SHP77 treated with DMSO at 0.1 percent for 48 hours (cell line): ENCODE measurements at places on chromosomes 16 and 17.
A peak's percentile ranks its signal among the peaks of the same experiment; 100 is the strongest.

DNA sequence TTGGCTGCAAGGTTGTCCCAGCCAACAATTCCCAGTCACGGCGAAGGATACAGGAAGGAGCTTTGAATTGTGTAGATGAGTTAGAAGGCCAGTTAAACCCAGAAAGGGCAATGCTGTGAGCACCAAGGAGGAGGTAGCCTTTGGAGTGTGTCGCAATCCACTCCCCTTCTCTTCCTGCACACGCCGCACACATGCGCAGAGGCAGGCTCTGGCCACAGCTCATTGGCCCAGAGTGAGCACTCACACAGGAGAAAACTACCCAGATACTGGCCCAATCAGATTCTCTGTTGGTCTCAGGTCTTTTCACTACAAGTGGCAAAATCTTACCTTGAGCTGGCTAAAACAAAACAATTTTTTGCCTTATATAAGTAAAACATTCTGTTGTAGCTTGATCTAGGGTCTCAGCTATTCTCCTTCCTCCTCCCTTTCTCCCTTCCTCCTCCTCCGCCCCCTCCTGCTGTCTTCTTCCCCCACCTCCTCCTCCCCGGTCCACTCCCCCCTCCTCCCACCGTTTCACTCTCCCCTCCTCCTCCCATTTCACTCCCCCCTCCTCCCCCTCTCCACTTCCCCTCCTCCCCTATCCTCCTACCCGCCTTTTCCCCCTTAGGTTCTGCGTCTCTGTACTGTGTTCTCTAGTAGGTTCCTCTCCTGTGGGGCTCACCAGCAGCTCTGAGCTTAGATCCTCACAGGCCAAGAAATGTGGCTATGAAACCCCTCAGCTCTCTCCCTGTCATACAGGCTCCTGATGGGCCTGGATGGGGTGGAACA, 344.9 kb downstream of the CPPED1 start:
- DNase-seq, result no peak

GRCh38 chr16:72850853-72851252, 197.1 kb downstream of the ZFHX3 start:
- no peak for DNase-seq

GRCh38 chr16:86883583-86884389, 305.4 kb downstream of the FOXL1 start:
- DNase-seq, result no peak

DNA sequence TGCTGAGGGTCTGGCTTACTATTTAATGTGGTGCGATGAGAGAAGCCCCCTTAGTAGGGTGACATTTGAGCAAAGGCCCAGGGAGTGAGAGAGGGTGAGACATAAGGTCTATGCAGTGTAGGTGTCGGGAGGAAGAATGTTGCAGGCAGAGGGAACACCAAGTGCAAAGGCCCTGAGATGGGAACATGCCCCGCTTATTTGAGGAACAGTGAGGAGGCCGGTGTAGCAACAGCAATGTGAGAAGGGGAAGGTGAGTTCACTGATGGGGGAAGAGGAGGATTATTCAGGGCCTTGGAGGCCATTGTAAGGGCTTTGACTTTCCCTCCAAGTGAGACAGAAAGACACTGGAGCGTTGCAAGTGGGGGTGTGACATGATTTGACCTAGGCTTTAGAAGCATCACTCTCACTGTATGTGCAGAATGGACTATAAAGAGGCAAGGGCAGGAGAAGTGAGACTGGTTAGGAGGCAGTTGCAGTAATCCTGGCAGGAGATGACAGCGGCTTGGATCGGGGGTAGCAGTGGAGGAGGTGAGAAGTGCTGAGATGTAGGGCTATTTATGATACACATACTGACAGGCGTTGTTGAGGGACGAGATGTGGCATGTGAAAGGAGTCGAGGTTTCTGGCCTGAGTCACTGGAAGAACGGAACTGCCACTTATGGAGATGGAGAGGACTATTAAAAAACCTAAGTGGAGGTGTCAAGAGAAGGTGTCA, 145.3 kb downstream of the SPECC1 start:
- DNase-seq, result no peak

GRCh38 chr17:72660274-72661115, 432.0 kb downstream of the SLC39A11 start:
- DNase-seq, result no peak

DNA sequence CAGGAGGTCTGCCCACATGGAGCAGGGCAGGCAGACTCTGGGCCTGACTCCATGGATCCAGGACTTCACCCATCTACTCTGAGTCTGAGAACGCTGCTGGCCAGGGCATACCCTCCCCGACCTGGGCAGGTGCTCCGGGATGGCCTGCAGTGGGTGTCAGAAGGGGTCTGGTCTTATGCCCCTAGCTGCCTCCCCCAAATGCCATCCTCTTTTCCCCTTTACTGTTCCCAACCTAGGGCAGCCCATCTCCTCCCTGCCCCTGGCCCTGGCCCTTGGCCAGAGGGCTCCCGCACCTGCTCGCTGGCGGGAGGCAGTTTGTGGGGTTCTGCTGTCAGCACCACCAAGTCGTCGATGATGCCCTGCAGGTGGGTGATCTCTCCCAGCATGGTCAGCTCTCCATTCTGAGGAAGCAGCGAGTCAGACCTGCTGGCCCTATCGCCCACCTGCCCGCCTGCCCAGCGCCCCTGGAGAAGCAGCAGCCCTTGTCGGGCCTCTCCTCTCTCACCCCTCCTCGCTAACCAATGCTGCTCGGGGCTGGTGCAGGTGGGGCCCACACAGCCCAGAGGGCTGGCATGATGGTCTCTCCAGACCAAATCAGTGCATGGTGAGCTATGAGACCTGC, 8.2 kb downstream of the MTSS2 start:
- no peak for DNase-seq

DNA sequence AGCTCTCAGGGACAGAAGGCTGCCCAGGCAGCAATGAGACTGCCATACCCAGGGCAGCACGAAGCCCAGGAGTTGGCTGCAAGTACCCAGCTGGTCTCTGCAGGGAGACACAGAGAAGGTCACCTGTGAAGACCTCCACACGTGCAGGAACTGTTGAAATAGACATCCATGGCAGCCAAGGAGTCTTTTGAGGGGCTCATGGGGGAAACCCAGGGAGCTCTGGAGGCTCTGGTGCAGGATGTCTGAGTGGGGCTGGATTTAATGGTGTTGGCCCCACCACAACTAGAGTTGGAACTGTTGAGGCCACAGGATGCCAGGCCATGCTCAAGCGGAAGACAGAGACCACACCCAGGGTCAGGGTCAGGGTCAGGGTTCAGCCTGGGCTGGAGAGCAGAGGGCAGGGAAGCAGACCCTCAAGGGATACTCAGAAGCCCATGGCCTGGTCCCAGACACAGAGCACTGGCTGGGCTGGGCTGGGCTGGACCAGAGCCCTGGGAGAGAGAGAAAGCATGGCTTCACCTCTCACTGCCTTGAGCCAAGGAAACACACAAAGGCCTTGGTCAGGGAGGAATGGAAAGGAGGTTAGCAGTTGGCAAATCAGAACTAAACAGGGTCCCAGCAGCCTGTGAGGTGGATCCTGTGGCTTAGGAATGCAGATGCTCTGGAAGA, 21.4 kb downstream of the PITPNM3 start:
- no peak for DNase-seq

GRCh38 chr16:883340-883739, 82.8 kb upstream of the GNG13 start:
- no peak for DNase-seq

GRCh38 chr16:11042191-11042590, 97.8 kb downstream of the CLEC16A start:
- no peak for DNase-seq

- DNase-seq, result no peak
Observed at GRCh38 chr17:61371179-61371578, 28.5 kb upstream of the TBX2 start.

DNA sequence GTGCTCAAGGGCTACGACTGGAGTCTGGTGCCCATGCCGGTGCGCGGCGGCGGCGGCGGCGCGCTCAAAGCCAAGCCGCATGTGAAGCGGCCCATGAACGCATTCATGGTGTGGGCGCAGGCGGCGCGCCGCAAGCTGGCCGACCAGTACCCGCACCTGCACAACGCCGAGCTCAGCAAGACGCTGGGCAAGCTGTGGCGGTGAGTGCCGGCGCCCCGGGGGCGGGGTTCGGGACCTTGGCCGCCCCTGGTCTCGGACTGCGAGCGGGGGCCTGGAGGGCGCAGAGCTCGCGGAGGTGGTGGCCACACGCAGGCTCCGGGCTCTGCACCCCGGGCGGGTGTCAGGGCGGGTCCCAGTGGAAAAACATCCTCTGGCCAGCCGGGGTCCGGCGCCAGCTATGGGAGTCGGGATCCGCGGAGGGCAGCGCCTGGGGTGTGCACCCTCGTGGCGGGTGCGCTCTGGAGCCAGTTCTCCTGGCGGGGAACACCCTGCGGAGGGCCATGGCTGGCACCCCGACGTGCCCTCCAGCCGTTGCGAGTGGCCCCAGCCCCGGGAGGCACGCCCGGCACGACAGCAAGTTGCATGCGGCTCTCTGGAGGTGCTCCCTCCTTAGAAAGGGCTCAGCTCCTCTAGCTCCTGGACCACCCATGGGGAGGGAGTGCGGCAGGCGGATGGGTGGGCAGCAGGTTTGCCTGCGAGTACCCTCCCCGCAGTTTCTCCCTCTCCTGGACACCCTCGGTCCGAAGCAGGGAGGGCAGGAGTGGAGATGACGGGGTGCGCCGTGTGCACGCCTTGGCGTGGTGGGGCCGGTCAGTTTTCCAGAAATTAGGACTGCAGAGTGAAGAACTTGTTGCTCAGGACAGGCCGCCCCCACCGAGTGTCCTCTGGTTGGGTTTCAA, 824 bp downstream of the SOX8 start:
- no peak for DNase-seq

- peak; percentile 39 for DNase-seq
Observed at GRCh38 chr17:42517516-42517915, 18.5 kb upstream of the NAGLU start.

DNA sequence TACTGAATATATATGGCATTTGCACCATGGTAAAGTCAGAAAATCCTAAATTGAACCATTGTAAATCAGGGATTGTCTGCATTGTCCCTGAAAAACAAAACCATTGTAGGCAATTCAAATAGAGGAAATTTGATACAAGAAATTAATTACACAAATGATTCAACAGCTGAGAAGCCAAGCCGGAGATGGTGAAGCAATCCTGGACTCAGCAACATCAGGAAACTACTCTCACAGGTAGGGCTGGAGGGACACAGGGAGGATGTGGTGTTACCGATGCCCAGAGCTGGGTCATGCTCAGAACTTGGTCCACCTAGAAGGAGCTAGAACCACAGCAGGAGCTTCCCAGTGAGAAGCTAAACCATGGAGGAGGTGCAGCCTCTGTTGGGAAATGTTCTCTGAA, 18.5 kb upstream of the SCNN1B start:
- no peak for DNase-seq

DNA sequence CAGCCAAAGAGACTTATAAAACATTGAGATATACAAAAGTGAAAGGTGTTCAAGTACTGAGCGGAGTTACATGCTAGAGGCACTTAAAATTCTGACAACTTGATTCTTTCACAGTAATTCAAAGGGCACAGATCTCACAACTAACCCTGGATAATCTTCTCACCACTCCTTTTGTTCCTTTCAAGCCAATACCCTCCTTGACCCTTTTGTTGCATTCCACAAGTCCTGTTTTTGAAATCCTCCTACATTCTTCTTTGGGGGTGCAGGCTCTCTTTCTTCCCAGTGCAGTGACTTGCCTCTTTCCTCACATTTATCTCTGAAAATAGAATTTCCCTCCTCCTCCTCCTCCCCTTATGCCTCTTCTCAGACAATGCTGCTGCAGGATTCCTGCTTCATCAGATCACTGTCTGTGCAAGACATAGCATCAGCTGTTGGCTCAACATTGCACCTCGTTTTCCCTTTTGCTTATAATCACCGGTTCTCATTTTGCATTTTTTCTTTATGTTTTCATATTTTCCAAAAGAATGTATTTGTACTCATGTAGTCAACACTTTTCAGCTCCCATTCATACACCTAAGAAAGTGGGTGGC, 199.3 kb downstream of the CDH8 start:
- no peak for DNase-seq

GRCh38 chr16:56611281-56611833, 3.0 kb downstream of the MT2A start:
- no peak for DNase-seq

DNA sequence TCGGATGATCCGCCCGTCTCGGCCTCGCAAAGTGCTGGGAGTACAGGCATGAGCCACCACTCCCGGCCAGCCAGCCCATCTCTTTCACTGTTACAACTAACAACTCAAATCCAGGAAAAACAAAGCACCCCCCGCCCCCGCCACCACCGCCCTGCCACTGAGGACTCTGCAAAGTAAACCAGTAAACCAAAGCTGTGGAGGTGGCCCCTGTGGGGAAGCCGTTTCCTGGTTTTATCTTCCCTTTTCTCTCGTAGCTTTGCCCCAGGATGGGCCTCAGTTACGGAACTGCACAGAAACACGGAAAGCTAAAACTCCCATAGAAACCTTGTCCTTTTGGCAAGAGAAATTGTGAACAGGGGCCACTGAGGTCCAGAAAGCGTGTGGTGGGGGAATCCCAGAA, 17.5 kb downstream of the CHMP6 start:
- no peak for DNase-seq

DNA sequence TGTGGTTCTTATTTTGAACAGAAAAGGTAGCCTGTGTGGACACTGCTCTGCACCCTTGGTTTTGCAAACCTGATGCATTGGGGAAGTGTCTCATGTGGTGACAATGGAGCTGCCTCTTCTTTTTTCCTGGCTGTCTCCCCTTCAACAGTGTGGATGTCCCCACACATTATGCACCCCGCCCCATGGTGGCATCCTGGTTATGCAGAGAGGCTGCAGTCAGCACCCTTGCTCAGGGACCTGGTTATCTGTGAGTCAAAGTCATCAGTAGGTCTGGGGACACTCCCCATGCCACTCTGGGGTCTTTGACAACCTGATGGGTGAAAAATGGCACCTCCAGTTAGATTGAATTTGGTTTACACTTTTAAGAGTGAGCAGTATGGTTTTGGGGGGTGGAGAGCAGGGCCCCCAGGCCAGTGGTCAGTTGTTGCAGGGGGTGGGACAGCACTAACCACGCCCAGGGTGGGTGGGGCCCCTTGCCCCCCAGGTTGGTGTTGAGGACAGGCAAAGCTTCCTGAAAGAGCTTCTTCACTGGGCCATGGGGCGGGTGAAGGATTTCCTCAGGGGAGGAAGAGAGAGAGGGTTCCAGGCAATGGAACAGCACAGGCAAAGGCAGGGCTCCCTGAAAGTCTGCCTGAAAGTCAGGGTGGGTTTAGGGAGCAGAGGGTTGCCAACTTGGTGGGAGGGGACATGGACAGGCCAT, 24.6 kb upstream of the KCNJ12 start:
- no peak for DNase-seq

- no peak for DNase-seq
Observed at GRCh38 chr16:88746506-88746905, 38.5 kb downstream of the PIEZO1 start.

DNA sequence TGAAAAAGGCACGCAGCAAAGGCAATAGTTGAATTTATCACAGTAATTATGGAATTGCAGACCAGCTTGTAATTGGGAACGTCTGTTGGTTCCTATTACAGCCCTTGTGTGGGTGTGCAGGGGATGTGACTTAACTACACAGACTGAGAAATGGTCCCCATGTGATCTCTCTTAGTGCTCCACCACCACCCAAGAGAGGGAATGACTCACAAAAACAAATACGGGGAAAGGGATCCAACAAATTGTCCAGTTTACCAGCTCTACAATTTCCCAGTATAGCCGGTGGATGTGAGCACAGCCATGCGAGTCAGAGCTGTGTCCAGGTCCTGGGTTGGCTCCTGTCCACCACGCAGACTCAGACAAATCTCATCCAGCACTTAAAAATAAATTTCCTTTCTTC, 337.9 kb downstream of the GRIN2A start:
- DNase-seq, result no peak
